Mesenteric fat pad (tissue), 1 donor: ENCODE measurements at places on chromosomes 12 and 14.

DNA sequence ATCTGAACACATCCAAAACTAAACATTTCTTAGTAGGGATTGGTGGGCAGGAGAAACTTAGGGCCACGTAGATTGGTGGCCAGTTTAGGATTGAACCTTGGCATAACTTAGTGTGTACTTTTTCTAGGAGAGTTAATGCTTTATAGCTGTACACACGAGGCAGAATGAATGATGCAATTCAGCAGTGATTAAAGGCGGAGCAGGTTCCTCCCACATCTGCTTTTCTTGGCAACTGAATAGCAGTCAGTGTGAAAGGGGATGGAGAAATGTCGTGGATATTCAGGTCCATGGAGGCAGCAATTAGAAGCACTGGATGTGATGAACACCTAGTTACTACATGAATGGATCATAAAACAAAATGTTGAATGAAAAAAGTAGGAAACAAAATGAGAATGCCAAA, 493.8 kb downstream of the FUT8 start:
- DNase-seq = no peak

DNA sequence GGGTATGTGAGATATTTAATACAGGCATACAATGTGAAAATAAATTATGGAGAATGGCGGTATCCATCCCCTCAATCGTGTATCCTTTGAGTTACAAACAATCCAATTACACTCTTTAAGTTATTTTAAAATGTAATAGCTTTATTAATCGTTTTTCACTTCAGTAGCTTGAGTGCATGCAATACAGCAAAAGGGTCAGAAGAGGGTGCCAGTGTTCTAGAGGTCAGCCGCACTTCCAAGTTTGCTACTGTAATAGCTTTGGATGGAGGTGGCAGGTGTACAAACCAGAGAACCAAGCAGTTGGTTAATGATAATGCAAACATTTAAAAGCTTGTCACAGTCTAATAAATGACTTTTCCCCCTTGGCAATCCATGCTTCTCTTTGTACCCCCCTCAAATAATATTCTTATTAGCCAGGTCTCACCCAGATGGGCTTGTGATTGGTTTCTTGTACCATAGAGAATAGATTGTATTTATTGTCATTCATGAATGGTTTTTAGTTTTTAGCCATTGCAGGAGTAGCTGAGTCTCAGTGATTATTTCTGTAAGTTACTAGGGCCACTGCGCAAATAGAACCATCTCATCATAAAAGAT, 127.0 kb downstream of the ERC1 start:
- DNase-seq = no peak

DNA sequence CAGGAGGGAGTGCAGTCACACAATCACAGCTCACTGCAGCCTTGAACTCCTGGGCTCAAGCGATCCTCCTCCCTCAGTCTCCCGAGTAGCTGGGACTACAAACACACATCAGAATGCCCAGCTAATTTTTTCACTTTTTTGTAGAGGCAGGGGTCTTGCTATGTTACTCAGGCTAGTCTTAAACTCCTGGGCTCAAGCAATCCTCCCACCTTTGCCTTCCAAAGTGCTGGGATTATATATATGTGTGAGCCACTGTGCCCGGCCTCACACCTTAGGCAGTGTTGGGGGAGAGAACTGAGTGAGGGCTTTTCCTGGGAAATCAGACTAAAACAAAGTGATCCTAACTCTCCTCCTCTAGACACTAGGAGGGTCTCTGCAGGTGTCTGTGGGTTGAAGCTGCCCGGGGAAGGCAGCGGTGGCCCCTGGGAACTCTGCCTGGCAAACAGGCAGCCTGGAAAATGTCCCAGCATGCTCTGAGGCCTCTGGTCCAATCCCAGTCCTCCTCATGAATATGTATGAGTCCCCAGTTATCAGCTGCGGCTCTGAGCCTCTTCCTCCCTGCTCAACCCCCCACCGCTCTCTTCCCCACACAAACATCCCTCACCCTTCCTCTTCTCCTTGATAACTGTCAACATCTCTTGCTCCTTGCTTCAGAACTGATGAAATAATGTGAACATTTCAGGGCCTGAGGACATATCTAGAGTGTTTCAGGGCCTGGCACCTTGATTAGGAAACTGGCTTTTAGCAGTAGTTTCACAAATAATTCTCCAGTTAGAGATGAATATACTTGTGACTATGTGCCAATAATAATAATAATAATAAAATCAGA, 7.9 kb upstream of the NAA25 start:
- peak; percentile 88 for DNase-seq

DNA sequence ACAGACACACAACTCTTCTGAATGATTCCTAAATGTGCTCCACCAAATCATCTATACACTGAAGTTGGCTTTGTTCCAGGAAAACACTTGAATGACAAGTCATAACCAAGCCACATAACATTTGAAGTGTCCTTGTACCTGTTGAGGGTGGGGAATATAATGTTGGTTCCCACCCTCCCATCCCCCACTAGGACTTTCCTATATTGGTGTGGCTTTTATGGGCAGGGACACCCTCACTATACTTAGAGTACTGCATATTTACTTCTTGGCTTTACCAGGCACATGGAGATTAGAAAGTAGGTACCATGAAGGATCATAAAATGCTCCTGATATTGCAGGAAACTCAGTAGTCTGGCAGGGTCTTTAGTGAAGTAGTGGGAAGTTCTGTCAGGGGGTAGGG, 9.7 kb upstream of the BHLHE41 start:
- no peak for DNase-seq

- DNase-seq = no peak
These were observed 187.7 kb downstream of the PHETA1 start for GRCh38 chr12:111181143-111181726.

DNA sequence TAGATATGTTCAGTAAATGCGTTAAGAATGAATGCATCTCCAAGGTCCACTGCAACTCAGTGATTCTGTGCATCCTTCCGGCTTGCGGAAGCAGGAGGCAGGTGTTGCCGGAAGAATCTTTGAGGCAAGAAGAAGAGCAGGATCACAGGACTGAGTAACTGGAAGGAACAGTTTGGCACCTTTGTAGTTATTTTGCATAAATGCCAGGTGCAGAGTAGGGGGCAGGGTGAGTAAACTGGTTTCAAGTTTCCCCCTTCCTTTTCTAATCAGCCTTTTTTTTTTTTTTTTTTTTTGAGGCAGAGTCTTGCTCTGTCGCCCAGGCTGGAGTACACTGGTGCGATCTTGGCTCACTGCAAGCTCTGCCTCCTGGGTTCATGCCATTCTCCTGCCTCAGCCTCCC, 22.3 kb downstream of the DYRK4 start:
- DNase-seq = no peak

DNA sequence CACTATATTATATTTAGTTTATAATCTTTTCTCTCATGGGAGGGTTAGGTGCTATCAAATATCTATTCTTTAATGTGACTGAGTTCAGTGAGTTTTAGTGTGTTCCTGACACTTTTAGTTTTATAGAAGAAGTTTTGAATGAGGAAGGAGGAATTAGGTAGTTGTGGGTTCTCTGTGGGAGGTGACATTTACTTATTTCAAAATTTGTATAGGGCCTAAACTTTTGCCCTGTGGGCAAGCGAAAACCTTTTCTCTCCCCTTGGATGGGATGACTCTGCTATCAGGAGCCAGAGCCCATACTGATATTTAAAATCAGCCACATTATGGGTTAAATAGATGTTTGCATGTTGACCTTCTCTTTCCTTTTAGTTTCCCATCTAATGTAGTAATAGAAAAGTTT, 43.6 kb downstream of the SPATS2 start:
- no peak for DNase-seq

DNA sequence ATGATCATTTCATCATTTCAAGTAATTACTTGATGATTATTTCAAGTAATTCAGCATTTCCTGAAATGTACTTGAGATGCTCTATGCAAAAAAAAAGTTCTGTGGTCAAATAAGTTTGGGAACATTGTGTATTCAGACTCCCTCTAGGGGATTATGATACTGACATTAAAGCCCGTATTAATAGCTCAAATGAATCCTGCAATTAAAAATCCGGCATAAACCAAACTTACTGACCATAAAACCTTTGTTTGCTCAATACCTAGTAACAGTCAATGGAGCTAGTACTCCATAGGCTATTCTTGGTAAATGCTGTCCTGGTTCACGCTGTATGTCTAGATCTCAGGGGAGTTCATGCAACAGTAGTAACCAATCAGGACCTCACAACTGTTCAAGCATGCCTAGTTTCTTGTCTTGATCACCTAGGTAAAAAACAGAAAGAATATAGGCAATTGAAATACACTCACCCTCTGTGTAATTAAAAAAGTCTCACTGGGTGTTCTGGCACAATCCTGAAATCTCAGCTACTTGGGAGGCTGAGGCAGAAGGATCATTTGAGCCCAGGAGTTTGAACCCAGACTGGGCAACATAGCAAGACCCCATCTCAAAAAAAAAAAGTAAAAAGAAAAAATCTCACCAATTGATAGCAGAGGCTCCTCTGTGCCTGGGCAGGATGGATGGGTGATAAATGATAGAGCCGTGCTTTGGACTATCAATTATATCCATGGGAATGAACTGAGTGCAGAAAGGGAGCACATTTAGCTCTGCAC, 14.1 kb downstream of the ALDH1L2 start:
- no peak for DNase-seq

GRCh38 chr12:93007544-93007943, 78.4 kb upstream of the EEA1 start:
- no peak for DNase-seq

GRCh38 chr12:12432364-12432763, 75.5 kb downstream of the BORCS5 start:
- no peak for DNase-seq

- no peak for DNase-seq
These were observed 28.6 kb downstream of the TPH2 start for GRCh38 chr12:71967211-71967610.

GRCh38 chr12:124543052-124543589, 24.3 kb downstream of the NCOR2 start:
- no peak for DNase-seq

DNA sequence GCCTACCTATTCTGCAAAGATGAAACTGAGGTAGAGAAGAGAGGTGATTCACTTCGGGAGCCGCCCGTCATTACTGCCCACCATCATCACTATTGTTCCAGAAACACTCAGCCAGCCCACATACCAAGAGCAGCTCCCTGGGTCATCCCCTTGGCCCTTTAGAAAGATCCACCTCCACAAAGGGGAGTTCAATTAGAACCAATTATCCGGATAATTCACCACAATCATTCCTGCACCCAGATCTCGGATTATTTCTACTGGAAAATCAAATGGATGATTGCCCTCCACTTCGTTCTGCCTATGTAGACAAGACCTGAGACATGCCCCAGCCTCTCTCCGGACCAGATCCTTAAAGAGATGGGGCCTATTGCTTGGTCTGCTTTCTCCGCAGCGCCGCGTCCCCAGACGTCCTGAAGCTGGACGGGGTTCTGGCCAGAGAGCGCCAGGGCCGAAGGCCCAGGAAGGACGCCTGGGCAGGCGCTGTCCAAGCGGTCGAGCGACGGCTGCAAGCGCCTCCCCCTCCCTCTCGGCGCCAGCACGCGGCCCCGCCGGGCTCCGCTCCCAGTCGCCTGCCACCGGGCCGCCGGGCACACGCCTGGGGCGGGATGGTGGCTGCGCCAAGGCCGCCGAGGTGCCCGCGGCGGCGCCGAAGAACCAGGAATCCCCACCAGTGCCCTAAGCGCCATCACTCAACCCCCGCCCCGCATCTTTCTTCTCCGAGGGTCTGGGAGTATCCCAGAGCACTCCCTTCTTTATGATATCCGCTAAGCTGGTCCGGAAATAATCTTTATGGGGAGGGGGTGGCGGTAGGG, 1.3 kb upstream of the ASCL1 start:
- DNase-seq = no peak
